NCI-H774 (cell line): ENCODE measurements at places on chromosomes 13 and 19.
A peak's percentile ranks its signal among the peaks of the same experiment; 100 is the strongest.

- DNase-seq: no peak
Observed at GRCh38 chr19:41691268-41691970, 3.3 kb upstream of the CEACAM7 start.

DNA sequence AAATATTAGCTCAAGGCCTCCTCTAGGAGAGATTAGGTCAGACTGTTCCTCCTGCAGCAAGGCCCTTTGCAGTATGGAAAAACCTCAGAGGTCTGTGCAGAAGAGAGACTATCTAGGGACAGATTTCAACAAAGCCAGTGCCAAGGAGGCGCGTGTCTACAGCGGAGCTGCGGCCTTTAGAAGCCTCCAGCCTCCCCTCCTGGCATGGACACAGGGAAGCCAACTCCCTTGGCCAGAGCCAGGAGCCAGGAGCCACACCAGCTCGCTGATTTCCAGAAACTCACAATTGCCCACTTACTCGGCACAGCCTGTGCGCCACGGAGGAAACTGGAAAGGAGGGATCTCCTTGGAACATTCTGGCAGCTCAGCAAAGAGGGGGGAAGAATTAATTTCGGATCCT lies 63.4 kb downstream of the INSR start:
- no peak for DNase-seq

DNA sequence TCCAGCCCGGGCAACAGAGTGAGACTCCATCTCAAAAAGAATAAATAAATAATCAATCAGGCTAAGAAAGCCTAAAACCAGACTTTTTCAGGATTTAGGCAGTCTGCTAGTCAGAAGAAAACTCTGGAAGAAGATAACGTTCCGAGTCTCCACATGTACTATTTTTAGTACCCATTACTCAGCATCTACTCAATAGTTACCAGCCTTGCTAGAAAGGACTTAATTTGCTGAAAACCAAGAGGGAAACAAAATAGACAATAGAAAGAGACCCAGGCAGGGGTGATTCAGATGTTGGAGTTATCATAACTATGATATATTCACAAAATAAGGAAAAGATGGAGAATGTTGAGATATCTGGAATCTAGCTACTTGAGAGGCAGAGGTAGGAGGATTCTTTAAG lies 3.6 kb upstream of the LIN7B start:
- no peak for DNase-seq

DNA sequence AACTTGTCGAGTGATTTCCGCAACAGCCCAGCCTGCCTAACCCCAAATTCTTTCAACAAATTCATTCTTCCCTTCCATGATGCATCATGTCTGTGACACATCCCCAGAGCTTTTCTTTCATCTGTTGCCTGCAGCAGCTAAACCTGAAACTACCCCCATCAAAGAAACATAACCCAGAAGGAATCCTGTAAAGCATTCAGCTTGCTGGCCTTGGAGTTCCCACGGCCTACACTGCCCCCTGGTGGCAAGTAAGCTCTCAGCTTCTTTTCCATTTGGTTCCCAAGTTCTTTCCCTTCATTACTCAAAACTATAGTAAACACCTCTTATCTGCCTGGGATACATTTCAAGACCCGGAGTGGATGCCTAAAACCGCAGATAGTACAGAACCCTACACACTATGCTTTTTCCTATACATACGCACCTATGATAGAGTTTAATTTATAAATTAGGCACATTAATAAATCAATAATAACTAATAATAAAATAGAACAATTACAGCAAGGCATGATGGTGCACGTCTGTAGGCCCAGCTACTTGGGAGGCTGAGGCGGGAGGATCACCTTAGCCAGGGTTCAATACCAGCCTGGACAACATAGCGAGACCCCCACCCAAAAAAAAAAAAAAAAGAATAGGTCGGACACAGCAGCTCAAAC lies 7.4 kb downstream of the ETHE1 start:
- DNase-seq: peak; percentile 65

GRCh38 chr19:31073485-31074198 lies 275.6 kb downstream of the TSHZ3 start:
- no peak for DNase-seq

DNA sequence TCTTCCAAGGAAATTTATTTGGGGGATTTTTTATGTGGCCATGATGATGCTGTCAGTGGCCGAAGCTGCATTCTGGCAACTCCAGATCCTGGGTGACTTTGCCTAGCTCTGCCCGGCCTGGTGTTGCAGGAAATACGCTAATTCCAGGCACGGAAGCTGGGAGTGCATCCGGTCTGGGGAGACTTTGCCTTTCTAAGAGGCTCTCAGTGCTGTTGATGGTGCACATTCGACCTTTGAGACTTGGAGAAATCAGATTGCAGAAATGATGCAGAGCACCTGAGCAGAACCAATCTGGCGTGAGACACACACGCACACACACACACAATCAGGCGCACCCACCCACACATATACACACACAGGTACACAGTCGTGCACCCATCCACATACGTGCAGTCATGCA lies 5.9 kb upstream of the TMEM255B start:
- DNase-seq: no peak

GRCh38 chr13:98888222-98888889 lies 89.5 kb downstream of the DOCK9 start:
- no peak for DNase-seq

DNA sequence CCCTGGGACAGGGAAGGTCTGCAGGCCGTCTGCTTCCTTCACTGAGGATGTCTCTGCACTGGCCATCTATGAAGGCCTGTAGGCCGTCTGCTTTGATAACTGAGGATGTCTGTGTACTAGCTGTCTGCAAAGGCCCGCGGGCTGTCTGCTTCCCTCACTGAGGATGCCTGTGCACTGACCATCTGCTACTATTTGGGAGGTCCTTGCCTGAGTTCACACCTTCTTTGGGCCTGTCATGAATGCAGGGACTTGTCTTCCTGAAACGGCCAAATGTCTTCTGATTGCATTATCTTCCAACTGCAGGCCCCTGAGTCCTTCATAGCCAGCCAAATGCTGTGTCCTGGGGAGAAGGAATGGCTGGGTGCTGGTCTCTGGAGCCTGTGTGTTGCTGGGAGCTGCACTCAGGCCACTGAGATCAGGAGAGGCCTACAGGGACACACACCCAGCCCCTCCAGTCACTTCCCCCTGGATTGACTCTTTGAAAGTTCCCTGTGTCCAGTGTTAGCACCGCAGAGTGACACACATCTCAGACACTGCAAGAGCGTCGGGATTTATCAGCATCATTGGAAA lies 72.9 kb downstream of the TEX29 start:
- DNase-seq: no peak

DNA sequence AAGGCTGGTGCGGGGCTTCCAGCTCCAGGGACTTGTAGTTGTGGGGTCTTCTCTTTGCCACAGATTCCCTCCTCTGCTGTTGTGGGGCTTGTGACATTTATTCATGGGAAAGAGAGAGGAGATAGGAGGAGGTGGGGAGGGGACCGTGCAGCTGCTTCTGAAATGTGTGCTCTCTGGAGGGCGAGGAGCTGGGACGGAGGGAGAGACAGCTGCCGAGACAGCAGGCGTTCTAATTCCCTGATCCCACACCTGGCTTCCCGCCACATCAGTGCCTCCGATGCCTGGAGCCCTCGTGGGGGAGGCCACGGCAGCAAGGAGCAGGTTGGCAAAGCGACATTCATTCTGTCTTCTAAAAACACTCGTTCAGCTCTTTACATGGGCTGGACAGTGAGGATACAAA lies 164.4 kb downstream of the USP12 start:
- peak; percentile 7 for DNase-seq

DNA sequence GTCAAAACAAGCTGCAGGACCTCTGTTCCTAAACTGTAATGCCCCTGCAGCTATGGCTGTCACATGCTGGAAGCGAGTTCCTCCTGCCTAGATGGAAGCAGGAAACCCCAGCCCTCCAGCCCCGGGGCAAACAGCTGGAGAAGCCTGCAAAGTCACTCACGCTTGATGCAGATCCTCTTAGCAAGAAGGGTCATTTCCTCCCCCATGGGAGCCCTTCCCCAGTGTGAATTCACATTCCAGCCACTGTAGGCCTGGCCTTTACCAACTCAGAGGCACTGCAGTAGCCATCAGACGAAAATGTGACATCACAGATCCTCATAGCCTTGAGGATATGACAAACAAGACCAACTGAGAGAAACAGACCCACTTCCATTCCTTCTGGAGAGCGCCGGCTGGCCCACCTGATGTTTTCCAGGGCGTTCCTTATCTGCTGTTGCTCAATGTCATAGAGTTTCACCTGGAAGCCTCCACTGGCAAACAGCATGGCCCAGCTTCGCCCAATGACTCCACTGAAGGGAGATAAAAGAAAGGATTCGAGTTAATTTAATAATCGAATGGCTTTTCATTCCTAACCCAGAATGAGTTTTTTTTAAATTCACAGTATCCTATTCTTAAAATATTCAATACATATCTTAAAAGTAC lies 13.5 kb downstream of the CRYL1 start:
- DNase-seq: no peak

DNA sequence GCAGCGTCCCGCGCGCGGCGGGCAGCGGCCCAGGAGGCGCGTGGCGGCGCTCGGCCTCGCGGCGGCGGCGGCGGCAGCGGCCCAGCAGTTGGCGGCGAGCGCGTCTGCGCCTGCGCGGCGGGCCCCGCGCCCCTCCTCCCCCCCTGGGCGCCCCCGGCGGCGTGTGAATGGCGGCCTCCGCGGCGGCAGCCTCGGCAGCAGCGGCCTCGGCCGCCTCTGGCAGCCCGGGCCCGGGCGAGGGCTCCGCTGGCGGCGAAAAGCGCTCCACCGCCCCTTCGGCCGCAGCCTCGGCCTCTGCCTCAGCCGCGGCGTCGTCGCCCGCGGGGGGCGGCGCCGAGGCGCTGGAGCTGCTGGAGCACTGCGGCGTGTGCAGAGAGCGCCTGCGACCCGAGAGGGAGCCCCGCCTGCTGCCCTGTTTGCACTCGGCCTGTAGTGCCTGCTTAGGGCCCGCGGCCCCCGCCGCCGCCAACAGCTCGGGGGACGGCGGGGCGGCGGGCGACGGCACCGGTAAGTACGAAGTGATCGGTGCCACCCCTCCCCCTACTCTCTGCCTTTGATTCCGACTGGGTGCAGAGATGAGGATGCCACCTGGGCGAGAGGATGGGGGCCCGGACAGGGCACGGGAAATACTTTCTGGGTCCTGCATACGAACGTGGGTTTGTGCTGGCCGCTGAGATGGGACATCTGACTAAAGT lies 874 bp downstream of the TRIM28 start:
- DNase-seq: no peak

GRCh38 chr13:22961835-22962537 lies 218.8 kb upstream of the SGCG start:
- DNase-seq: no peak

DNA sequence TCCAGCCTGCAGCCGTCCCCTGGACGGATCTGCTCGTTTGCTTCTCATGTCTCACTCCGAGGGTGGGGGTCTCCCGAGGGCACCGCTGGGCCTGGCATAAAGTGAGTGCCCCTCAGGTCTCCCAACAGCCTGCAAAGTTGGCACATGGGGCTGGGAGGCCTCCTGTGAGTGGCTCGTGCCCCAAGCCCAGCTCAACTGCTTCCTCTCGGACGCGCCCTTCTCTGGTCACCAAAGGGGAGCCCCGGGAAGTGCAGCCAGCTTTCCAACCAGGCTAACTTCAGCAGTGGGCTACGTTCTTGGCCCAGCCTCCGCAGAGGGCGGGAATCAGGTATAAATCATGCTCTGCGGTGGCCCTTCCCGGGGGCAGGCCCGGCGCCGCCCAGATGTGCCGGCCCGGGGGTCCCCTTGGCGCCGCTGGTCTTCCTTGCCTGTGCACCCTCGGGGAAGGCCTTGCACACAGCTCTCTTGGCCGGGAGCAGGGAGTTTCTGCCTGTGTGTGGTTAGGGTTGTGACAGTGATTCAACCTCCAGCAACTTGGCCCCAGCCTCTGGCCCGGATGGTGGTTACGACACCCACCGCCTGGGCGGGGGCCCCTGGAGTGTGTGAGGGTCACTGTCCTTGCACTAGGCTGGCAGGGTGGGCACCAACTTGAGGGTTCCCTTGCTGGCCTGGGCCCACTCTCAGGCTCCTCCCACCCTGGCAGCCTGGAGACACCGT lies 20.7 kb downstream of the CEBPG start:
- no peak for DNase-seq

DNA sequence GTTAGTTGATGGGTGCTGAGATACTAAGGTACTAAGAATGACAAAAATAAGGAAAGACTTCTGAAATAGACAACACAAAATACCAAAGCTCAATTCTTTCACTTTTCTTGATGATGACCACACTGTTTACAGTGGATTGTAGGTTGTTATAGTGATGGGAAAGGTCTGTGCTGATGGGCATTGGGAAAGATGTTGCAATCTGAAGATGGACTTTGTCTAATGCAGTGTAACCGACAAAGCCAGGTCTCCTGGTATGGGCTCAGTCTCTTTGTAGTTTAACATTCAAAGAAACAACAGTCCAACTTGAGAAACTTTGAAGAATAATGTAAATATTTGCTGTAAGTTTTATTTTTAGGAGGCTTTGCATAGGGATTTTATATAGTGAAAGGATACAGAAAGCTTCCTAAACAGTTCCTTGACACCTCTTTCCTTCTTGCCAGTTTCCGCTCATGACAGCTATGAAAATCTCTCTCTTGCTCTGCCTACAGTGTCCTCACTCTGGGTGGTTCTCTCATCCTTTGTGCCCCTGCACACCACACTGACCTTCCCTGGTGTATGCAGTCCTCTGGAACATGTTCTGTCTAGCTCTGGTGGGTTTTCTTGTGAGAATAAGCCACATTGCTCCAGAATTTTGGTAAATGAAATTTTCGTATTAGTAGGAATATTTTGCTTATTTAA lies 172.2 kb downstream of the KCNRG start:
- no peak for DNase-seq
